ENCODE measurements at places on chromosomes 5 and 9.

DNA sequence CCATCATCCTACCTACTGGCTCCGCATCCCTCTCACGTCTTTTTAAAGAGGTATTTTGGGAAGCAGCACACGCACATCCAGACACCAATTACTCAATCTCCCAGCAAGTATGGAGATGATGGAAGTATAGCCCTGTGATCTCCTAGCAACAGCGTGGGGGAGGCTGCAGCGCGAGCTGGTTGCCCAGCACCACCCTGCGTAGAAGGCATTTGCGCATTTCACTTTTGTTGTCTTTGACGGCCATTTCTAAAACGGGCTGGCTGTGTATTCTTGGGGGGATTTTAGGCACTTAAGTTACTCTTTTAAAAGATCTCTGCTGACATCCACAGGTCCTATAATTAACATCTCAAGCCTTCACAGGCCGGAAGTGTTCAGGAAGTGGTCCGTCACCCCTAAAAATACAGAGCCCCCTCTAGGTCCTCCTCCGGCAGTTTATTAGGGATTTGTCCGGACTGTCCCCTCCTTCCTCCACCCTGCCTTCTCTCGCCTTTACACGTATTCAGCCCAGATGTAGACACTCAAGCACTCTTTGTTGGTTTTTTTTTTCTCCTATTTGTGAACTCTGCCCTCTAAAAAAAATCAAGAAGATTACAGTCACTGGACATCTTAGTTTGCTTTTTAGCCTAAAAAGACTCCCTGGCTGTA lies 371.4 kb downstream of the NTRK2 start:
- DNase-seq, result no peak

- no peak for DNase-seq
These were observed 52.6 kb downstream of the MED27 start for GRCh38 chr9:132026932-132027585.

- no peak for DNase-seq
These were observed 583 bp upstream of the AQP3 start for GRCh38 chr9:33447799-33448553.

- no peak for DNase-seq
These were observed 11.9 kb upstream of the C5orf46 start for GRCh38 chr5:147918101-147918685.

DNA sequence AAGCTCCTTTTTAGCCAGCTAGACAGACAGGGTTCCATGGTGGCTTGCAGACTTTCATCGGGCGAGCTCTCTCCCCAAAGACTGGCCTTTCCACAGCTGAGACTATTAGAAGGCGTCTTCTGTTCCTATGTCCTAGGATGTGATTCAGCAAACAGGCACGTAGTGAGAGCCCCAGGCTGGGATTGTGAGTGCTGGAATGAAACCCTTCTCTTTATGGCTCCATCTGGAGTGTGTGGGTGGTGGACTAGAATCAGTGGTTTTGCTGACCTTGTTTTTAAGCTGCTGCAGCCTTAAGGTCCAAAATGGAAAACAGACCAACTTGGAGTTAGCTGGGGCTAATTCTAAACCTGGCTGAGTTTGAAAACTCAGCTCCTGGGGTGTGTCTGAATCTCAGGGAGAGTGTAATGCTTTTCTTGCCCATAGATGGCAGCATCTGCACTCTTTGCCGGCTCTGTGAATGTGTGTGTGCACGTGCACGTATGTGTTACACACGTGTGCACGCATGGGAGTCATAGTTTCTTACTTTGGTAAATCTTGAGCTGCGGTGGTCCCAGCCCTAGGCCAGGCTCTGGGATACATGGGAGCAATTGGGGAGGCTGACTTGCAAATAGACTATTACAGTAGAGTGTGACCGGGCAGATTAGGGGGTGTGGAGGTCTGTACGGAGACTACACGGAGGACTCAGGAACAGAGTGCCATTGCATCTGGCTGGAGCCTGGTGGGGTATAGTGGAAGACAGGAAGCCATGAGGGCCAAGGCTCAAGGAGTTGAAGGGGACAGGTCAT lies 10.7 kb downstream of the GSN start:
- DNase-seq, result no peak

GRCh38 chr5:424301-425110 lies 18.5 kb upstream of the EXOC3 start:
- no peak for DNase-seq

- no peak for DNase-seq
These were observed 131.3 kb upstream of the DAP start for GRCh38 chr5:10892147-10892910.

- DNase-seq, result peak; percentile 67
These were observed 321.6 kb downstream of the CEMIP2 start for GRCh38 chr9:71446473-71447411.

GRCh38 chr5:34037726-34038125 lies 5.3 kb downstream of the C1QTNF3 start:
- DNase-seq, result no peak

Measured in activated CD8-positive, alpha-beta memory T cell treated with anti-CD3 and anti-CD28 coated beads, Interleukin-2, amount 50 U/mL, for 48 hours (primary cell).